ENCODE measurements at places on chromosomes 6 and 20.
A peak's percentile ranks its signal among the peaks of the same experiment; 100 is the strongest.

DNA sequence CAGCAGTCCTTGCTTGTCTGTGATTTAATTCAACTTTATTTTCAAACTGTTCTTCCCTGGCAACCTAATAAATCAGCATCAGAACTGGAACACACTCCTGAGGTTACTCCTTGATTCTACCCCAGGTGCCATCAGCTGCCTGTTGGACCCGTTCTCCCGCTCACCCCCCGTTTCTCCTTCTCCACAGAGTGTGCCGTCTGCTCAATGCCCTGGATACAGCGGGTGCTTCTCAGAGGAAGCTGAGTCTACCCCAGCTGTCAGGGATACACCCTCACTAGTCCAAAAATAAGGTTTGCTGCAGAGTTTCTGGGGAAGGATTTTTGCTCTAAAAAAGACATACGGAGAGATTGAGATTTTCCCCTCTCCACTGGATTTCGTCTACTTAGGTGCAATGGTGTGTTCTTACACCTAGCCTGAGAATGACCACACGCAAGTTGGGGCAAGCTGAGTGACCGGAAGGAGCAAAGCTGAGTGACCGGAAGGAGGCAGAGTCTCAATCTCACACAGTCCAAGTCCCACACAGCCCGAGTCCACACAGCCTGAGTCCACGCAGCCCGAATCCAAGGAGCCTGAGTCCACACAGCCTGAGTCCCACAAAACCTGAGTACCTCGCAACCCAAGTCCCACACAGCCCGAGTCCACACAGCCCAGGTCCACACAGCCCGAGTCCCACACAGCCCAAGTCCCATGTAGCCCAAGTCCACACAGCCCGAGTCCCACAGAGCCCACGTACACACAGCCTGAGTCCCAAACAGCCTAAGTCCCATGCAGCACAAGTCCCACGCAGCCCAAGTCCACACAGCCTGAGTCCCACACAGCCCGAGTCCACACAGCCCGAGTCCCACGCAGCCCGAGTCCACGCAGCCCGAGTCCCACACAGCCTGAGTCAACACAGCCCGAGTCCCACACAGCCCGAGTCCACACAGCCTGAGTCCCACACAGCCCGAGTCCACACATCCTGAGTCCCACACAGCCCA is 58.6 kb upstream of the DACT2 start:
- DNase-seq, result no peak

GRCh38 chr20:57628047-57628961 is 8.1 kb upstream of the ZBP1 start:
- DNase-seq, result peak; percentile 39

DNA sequence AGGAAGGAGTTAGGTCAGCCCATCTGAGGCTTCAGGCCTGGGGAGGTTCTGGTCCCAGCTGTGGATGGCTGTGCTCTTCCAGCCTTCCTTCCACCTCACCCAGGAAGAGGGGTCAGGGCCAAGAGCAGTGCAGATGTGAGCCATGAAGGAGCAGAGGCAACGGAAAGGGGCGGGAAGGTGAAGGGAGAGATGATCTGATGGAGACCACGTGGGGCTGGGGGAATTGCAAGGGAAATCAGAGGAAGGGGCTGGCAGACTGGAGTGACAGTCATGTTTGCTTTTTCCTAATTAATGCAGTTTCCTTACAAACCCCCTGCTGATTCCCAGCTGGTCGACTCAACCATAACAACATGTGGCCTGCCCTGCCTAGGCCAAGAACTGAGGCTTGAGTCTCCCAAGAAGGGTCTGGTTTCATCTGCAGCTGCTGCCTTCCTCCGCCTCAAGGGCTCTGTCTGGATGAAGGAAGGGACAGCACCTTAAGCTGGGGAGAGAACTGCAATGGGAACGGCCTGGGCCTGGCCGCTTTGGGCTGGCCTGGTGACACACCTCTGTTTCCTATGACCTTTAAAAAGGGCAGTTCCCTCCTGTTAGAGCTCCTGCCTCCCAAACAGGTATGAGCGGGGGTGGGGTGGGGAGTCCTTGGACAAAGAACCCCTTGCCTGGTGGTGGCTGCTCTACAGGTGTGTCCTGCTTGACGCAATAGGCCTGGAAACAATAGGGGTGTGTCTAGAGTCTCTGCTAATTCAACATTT is 7.8 kb upstream of the MRPS18A start:
- DNase-seq, result no peak

DNA sequence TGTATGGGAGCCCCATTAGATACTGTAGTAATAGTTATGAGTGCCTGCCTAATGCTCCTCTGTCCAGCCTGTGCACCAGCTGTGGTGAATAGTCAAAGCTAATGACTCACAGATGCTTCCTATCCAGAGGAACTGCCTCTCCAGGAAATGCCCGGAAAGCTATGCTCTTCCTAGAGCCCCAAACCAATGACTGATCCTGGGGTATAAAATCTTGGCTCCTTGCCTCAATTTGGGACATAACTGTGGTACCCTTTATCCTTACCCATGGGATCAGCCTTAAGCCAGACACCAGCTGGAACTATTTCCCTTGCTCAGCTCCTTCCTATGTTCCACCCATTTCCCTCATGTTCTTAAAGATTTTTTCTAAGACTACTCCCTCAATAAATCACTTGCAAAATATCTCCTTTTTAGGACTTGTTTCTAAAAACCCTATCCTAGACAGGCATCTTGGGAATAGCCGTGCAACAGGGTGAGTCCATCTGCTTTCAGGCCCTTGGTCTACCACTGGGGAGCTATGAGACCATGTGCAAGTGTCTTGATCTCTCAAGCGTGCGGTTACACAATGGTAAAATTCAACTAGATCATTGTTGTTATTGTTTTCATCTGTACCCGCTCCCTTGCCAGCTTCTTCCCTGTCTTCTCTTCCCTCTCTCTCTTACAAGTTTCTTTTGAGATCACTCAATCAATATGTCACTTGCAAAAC is 283.7 kb downstream of the BTBD3 start:
- DNase-seq, result no peak

DNA sequence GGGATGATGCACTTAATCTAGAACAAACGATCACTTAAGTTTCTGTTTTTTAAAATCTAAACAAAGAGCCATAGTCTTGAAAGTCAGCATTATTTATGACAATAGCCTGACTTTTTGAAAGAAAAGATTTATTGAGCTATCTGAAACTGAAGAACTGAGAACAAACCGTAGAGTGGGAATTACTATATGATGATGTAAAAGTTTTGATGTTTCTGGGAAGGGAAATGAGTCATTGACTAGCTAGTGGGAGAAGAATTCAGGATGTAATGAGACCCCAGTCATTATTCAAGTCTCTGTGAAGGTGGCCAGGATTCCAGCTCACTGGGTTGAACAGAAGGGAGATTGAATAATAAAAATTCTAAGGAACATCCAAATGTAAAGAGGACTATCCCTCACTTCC is 83.4 kb upstream of the FABP7 start:
- no peak for DNase-seq

DNA sequence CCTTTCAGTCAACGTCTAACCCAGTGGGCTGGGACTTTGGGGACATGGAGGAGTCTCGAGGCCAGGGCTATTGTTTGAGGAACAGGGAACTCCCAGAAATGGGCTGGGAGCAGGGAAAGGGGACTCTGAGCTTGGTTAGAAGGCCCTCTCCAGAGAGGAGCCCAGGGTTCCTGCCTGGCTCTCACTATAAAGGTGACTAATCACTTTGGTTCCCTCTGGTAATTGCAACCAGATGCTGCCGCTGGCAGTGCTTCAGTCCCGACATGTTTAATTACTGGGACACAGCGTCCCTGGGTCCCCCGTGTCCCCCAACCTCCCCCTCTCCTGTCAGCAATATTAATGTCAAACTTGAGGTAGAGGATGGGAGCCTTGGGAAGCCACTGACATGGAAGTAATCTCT is 5.0 kb upstream of the GDF5 start:
- no peak for DNase-seq

GRCh38 chr6:17865243-17865642 is 122.2 kb downstream of the KIF13A start:
- DNase-seq, result no peak

DNA sequence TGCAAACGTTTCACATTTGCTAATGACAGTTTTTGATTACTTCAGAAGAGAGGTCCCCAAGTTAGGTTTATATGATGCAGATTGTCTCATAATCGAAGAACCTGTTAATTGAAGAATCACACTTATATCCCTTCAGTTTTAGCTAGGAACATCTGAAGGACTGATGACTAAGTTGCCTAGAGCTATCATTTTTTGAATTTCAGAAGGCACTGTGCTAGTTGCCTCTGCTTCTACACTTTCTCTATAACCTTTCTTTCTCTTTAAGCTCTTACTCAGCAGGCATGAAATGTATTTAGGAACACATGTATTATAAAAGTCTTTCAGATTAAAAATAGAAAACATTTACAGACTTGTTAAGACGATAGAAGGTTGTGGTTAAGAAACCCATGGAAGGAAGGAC is 14.4 kb upstream of the GJE1 start:
- DNase-seq, result no peak

DNA sequence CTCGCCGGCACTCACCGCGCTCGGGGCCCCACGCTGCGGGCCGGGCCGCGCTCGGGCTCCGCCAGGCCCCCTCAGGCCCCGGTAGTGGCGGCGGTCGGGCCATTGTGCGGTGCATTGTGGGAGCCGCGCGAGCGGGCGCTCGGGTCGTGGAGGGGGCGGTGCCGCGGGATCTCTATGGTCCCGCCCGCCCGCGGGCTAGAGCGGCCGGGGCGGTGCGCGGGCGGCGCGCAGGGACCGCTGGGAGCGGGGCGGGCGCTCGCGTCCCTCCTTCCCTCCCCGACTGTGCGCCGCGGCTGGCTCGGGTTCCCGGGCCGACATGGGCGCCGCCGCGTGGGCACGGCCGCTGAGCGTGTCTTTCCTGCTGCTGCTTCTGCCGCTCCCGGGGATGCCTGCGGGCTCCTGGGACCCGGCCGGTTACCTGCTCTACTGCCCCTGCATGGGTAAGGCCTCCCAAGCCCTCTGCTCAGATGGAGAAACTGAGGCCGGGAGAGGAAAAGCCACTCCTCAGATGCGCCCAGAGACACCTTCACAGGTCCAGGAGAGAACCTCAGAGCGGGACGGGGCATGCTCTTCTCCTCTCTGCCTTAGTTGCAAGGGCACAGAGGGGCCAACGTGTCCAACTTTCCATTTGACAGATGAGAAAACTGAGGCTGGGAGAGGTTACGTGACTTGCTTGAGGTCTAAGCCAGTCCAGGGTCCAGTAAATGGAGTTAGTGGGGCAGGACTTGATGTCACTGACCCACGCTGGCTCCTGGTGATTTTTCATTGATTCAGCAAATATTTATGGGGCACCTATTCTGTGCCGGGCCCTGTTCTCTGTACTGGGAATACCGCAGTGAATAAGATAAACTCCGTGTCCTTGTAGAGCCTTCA is at the start of the genes PLAGL2 and POFUT1:
TSS of gene PLAGL2 (minus strand) at position 118 of the 873 bp plus-strand sequence. CDS start 5,565 bp downstream, outside the sequence.
TSS of gene POFUT1 (plus strand) at position 255 of the 873 bp plus-strand sequence. CDS start at position 317, 62 bp downstream.
- peak; percentile 86 for DNase-seq

- DNase-seq, result no peak
Measured at GRCh38 chr6:43052842-43053544, 658 bp downstream of the CUL7 start.

DNA sequence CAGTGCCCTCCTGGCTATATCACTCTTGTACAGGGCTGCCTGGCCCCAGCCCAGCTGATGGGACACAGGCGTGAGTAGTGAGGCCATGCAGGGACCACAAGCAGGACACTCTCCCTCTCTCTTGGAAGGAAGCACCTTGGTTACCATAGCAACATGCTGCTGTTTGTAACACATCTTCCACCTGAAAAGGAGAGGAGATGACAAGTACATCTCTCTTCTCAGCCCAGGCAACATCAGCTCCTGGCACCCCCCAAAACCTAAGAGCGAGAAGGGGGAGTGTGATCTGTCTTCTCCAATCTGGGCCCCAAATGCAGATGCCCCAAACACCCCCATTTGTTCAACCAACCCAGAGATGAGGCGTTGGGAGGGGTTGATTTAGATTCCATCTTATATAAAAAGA is 49.9 kb downstream of the KCNB1 start:
- no peak for DNase-seq

DNA sequence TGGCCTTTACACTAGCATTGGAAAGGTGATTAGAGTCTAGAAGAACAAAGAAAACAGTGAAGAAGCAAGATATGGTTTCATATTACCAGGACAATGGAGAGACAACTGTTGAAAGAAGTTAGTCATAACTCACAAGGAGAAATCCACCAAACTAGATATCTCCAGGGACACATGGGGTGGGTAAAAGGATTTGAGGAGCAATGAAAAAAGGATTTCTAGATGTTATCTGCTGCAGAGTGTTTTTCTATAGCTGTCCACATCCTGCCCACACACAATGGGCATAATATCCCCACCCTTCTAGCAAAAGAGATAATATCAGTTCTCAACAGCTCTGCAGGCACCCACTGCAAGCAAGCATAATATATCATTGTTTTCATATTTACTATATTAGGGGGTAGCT is 303.1 kb downstream of the HAO1 start:
- DNase-seq, result no peak

GRCh38 chr6:91082311-91082832 is 495.5 kb upstream of the MAP3K7 start:
- DNase-seq, result no peak

- DNase-seq, result no peak
Measured at GRCh38 chr20:41040855-41041254, 12.2 kb downstream of the TOP1 start.

GRCh38 chr6:13708736-13709135 is 2.9 kb downstream of the RANBP9 start:
- peak; percentile 6 for DNase-seq

DNA sequence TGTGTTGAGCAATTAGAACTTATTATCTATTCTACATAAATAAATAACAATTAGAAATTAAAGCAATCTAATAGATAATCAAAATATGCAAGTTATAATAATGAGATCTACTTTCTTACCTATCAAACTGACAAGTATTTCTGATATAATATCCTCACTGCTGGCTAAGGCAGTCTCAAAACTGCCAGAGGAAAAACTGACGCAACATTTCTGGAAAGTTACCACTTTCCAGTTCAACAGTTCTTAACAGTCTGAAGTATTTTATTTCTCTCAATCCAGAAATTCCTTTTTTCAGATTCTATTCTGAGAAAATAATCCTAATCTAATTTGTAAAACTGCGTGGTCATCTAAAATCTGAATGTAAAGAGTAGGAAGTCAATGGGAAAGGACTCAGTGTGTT is 121.0 kb downstream of the TRDN start:
- no peak for DNase-seq

GRCh38 chr6:52904562-52905279 is 4.8 kb downstream of the GSTA3 start:
- DNase-seq, result no peak

DNA sequence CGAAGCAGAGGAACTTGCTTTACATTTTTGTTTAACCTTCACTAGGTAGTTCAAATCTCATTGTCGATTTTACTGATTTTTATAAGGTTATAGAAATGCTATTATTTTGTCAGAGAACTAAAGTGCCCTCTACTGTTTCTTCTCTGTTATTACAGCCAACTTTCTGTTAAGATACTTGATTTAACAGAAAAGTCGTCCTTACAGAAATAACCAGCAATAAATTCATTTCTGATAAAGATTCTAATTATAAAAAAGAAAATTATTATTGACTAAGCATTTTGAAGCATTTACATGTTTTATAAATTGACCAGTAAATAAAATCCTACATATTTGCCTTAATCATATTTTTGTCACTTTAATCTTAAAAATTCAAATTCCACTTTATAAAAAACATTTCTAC is 60.8 kb downstream of the OGFRL1 start:
- no peak for DNase-seq

- no peak for DNase-seq
Measured at GRCh38 chr6:38391626-38392579, 247.8 kb downstream of the BTBD9 start.

- no peak for DNase-seq
Measured at GRCh38 chr6:116316772-116317467, 37.2 kb upstream of the TSPYL1 start.

GRCh38 chr20:4811661-4812181 is 90.0 kb downstream of the PRND start:
- no peak for DNase-seq

Data from right kidney (tissue), 9 donors.